ENCODE measurements at places on chromosomes 2 and 18.

DNA sequence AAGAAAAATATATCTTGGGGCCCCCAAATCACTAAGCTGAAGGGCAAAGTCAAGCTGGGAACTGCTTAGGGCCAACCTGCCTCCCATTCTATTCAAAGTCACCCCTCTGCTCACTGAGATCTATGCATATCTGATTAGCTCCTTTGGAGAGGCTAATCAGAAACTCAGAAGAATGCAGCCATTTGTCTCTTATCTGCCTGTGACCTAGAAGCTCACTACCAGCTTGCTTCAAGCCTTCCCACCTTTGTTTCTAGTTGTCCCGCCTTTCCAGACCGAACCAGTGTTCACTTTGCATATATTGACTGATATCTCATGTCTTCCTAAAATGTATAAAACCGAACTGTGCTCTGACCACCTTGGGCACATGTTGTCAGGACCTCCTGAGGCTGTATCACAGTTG lies 479.4 kb downstream of the METTL4 start:
- no peak for DNase-seq

- DNase-seq = no peak
These were observed 20.8 kb upstream of the VIT start for GRCh38 chr2:36675579-36676282.

DNA sequence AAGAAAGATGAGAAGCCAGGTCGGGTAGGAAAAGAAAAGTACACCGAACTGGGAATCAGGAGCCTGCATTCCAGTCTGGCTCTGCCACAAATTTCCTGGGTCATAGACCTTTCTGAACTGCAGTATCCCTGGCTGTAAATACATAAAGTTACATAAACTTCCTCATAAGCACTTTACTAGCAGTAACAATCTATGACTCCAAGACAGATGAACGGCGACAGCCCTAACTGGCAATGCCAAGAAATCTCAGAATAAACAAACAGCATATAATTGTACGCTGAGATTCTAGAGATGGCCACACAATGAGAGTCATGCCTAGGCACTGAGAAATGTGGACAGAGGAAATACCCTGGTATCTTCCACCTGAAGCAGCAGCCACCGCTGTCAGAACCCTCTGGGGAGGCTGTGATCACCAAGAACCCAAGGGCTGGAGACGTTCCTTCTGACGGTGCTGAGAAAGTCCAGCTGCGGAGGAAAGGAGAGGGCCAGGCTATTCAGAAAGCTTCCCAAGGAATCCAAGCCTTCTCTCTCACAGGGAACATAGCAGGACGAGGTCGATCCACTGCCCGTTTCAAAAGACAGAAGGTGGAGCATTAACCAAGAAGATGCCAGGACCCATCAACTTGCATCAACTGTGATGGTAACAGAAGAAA lies 89.3 kb upstream of the SLC66A3 start:
- no peak for DNase-seq

DNA sequence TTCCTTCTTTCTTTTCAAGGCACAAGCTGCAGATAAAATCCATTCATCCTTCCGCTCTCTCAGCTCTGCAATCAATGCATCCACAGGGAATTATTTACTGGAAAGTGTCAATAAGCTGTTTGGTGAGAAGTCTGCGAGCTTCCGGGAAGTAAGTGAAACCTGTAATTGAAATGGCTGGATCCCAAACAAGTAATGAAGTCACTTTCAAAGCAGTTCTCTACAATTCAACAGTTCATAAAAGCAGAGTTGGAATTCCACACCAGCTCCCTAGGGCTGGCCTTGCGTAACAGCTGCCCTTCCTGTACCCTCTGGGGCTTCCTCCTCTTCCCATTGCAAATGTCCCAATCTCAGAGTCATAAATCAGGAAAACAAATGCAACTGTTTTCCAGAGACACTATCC lies 9.6 kb downstream of the SERPINB2 start:
- no peak for DNase-seq

GRCh38 chr2:7497178-7497577 lies 580.0 kb downstream of the RNF144A start:
- DNase-seq = no peak

- DNase-seq = no peak
These were observed 27.6 kb upstream of the UGP2 start for GRCh38 chr2:63814114-63814513.

GRCh38 chr2:65491381-65491905 lies 59.0 kb upstream of the SPRED2 start:
- DNase-seq = no peak

- no peak for DNase-seq
These were observed 81.0 kb upstream of the KIDINS220 start for GRCh38 chr2:8918412-8918811.

GRCh38 chr2:64780041-64780440 lies 126.3 kb upstream of the SERTAD2 start:
- DNase-seq = no peak
